Right renal cortex interstitium (tissue), 3 donors: ENCODE measurements at places on chromosomes 4 and X. TPM values are rescaled to one million over a fixed set of nuclear protein-coding genes. Genes with fewer than 3 reads are reported as not detected.

ADH4 gene
- 0.42 TPM for polyA plus RNA-seq

DNA sequence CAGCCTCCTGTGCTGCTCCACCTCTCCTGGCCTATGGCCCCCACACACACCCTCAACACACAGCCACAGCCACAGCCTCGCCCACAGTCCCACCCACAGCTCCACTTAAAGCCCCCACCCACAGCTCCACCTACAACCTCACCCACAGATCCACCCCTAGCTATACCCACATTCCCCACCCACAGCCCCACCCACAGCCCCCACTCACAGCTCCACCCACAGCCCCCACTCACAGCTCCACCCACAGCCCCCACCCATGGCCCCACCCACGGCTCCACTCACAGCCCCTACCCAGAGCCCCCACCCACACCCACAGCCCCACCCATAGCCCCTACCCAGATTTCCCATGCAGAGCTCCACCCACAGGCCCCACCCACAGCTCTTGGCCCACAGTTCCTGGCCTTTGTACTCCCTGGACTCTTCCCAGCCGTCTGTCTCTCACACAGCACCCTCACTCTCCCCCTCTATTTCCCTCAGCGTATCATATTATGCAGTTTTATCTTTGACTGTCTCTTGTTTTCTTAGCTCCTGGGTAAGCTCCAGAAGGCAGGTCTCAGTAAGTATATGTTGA, 322.5 kb downstream of the EVC2 start:
- no peak for DNase-seq

DNA sequence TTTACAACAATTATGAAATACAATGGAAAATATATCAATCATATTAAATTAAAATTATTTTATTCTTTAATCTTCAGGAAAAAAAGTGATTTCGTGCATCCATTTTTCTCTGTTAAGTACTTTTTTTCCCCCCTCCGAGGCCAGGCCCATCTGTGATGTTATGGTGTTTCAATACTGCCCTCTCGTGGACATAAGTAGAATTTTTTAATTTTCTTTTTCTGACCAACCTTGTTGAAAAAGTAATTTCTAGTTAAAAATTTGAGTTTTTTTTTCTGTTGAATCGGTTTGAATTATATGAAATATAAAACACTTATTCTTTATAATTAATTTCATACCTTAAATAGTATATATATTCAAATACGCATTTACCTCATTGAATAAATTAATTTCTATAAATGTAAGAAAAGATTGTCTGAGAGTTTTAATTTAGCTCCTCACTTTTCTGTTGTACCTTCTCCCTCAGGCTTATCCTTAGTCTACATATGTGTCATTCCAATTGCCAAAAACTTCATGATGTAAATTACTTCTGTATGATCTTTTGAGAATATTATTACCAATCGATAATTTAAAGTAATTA, 175.8 kb upstream of the TECRL start:
- no peak for DNase-seq

GRCh38 chr4:52407545-52407944, 251.6 kb downstream of the USP46 start:
- DNase-seq = no peak

DNA sequence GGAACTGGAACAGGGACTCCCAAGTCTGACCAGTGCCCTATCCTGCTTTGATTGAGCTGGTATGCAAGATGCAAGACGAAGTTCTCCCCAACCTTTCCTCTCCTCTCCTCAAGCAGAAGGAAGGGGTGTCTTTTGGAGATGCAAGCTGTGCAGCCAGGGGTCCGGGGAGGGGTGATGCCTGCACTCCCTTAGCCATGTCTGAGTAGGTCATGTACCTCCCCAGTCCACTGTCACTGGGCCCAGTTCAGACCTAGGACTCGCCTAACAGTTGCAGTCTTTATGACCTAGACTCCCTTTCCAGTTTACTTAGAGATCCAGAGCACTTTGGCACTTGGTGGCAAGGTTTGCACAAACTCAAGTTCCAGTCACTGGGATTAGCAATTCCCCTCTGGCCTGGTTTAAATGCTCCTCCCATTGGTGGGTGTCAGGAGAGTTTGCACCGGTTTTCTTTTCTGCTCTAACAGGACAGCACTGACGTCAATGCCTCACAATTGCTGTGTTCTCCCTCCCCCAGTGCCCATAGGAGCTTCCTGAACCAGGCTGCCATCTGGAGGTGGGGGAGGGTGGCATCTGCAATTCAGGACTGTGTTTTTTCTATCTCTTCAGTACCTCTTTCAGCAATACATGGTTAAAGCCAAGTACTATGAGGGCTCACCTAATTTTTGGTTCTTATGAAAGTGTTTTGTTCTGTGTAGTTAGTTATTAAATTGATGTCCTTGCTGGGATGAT, 782.2 kb downstream of the ARAP2 start:
- no peak for DNase-seq

GRCh38 chr4:77615153-77615552, 9.5 kb downstream of the CXCL13 start:
- DNase-seq = no peak

- DNase-seq = no peak
Measured at GRCh38 chr4:156085100-156085499, 131.4 kb upstream of the CTSO start.

GRCh38 chrX:103734125-103734760, 23.5 kb downstream of the TMEM31 start:
- DNase-seq = no peak

DNA sequence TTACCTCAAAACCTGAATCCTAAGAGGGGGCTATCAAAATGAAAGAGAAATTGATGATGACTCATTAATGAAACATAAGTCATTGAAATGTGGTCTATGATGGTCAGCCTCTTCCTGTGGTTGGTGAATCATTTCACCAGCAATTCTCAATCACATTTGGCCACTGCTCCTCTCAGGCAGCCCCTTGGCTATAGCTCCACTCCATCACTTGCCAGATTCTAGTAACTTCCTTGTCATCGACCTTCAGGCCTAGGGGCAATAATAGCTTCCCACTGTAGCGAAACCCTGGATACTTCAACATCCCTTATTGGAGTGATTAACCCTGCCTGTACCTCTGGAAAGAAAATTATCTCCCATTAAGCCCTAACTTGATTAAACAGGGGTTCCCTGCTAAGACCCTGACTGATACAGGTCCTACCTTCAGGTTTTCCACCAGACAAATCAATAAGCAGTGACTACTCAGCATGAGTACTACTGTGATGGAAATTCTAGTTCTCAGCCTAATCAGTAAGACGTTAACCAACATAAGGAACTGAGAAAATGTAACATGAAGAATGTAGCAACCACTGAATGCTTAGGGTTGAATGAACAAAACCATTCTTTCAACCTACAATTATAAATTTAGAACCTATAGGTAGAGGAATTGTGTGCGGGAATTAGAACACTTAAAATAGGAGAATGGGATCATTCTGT, 30.4 kb downstream of the ADH7 start:
- no peak for DNase-seq
